ENCODE measurements at places on chromosomes 6 and 20.

- peak overlapping the region; percentile 7 for H3K27ac ChIP-seq
- no peak overlapping the region for H3K4me3 ChIP-seq
- H3K4me1 ChIP-seq = no peaks in the 10 kb centered on the region
- peaks cover 5% of the 10 kb centered on the region for H3K36me3 ChIP-seq
- no peaks in the 10 kb centered on the region for H3K27me3 ChIP-seq
These were observed 86.8 kb downstream of the CDK19 start for GRCh38 chr6:110728501-110728900.

- no peaks in the 10 kb centered on the region for H3K36me3 ChIP-seq
- H3K4me1 ChIP-seq = no peaks in the 10 kb centered on the region
- no peak overlapping the region for H3K27ac ChIP-seq
- DNase-seq = no peak
- no peaks in the 10 kb centered on the region for H3K27me3 ChIP-seq
- no peak overlapping the region for H3K4me3 ChIP-seq
These were observed 328.8 kb downstream of the PHF3 start for GRCh38 chr6:63964366-63964765.

DNA sequence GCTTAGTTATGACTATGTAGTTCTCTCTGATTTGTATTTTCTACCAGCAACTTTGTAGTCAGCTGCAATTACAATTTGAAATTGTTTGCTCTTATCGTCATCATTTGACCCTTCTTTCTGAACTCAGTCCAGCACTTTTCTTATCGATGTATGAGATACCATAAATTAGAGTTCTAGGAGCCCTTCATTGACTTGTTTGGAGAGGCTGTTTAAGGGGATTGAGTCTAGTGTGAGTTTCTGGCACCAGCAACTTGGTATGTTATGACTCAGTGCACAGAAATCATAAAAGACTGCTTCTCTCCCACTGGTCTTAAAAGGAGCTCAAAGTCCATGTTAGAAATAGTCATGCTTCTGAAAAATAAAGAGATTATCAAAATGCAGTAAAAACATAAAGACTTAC is 190.3 kb downstream of the TENT5A start:
- H3K4me1 ChIP-seq = no peaks in the 10 kb centered on the region
- H3K4me3 ChIP-seq = no peak overlapping the region
- H3K36me3 ChIP-seq = no peaks in the 10 kb centered on the region
- DNase-seq = no peak
- no peaks in the 10 kb centered on the region for H3K27me3 ChIP-seq

DNA sequence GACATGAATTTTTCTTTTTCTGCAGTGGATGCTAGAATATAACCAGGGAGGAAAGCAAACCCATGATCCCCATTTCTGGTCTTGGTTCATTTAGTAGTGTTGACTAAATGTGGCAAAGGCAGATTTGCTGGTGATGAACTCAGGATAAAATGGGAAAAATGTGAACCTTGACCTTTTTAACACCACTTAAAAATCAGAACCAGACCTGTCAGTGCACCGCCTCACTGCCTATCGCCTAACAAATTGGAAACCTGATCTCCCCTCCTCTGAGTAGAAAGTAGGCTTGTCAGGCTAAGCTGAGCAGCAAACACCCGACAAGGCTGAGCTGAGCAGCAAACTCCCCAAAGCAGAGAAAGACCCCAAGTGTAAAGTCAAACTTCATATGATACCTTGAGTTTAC is 254.8 kb downstream of the FOXC1 start:
- H3K27ac ChIP-seq = no peak overlapping the region
- H3K4me1 ChIP-seq = no peaks in the 10 kb centered on the region
- no peaks in the 10 kb centered on the region for H3K36me3 ChIP-seq

DNA sequence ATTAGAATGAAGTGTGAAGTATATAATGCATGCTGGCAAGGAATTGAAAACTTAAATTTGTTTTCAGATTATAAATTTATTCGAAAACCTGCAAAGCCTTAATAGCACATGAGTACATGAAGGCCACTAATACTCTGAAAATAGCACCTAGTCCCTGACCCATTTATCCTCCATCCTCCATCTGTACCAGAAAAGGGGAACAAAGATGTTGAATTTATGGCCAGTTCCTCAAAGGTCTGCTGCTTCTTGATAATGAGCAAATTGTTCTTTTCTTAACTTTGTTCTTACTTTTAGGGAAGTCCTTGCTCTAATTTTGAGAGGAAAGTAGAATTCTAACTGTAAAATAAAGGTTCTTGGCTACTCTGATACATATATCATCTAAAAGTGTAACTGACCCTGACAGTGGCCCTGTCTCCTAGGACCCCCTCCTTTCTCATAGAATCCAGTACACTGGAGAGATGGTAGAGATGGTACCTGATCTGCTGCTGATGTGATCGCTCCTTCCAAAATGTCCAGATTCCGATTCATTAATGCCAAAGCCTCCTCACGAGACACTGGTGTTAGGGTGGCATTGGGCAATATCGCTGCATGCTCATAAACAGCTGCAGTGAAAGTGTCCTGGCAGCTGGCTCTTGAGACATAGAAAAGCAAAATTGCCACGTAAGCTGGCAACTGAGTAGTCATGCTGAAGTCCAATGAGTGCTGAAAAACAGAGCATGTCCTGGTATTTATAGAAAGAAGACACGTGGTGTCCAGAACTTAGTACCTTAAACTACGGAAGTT is at the start of gene VNN1:
VNN1 (minus strand) TSS at position 704 of the 783 bp plus-strand sequence; CDS start at position 684, 20 bp downstream.
- no peak within 1 kb of the TSS for H3K4me3 ChIP-seq
- H3K27me3 ChIP-seq = peaks cover 33% of the 10 kb centered on the region
- H3K4me1 ChIP-seq = no peaks in the 10 kb centered on the region

DNA sequence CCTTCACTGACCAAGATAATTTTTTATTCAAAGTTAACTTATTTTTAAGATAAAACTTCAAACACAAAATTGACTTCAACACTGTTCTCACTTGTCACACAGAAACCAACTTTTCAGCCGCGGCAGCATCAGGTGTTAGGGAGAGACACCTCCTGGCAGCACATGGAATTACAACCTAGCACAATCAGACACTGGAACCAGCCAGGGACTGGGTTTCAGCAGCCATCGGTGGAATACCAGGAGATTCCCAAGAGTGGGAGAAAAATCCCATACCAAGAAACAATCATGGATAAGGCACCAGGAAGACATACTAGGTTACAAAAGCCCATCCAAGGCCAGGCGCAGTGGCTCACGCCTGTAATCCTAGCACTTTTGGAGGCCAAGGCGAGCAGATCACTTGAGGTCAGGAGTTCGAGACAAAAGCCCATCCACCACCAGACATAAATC is 70.0 kb downstream of the SNX5 start:
- H3K36me3 ChIP-seq = no peaks in the 10 kb centered on the region
- peaks cover 28% of the 10 kb centered on the region for H3K27me3 ChIP-seq
- peak; percentile 59 for DNase-seq
- peaks cover 11% of the 10 kb centered on the region for H3K4me1 ChIP-seq
- no peak overlapping the region for H3K4me3 ChIP-seq
- no peak overlapping the region for H3K27ac ChIP-seq

- no peak within 1 kb of the TSS for H3K27ac ChIP-seq
- H3K4me3 ChIP-seq = no peak within 1 kb of the TSS
- no peaks in the 10 kb centered on the region for H3K4me1 ChIP-seq
These were observed at the start of gene BTBD3 for GRCh38 chr20:11917663-11918062. Gene BTBD3, plus strand, starts transcription at chr20:11917893. Its CDS starts 383 bp downstream, at chr20:11918276.

DNA sequence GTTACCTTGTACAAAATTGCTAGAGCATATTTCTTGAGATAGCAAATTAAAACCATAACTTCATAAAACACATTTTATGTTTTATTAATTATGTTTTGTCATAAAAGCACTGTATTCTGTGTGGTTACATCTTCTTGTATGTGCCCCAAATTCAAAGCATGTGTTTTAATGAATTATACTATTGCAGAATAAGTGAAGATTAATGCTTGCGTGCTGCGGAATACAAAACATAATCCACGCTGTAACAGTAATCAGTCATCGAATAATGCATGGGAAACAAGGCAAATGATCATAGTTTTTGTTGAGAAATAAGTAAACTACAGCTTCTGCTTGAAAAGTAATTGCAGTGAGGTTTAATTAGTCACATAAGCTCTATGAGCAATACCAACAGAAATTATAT is 459.2 kb upstream of the SOX4 start:
- no peaks in the 10 kb centered on the region for H3K27me3 ChIP-seq
- no peak overlapping the region for H3K27ac ChIP-seq

DNA sequence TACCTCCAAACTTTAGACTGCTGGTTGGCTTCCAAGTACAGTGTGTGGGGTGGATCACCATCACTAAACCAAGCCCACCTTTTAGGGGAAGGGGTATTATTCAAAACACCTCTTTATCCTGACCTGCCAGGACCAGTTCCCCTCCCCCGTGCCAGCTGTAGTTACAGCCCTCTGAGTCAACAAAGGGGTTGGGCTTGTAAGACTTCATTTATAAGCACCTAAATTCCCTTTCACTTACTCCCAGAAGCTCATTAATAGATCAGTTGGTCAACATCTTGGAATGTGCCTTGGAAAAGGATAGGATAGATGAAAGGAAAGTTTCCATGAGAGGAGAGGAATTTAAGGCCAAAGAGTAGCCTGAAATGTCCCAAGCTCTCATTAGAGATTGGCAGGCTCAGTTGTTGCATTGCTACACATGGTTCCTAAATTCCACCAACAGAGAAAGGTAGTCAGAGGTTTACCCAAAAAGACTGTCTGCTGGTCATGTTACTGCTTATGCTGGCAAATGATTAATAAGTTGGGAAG is 59.2 kb downstream of the TNFAIP3 start:
- no peak overlapping the region for H3K27ac ChIP-seq
- H3K36me3 ChIP-seq = no peaks in the 10 kb centered on the region
- H3K4me3 ChIP-seq = no peak overlapping the region
- no peaks in the 10 kb centered on the region for H3K27me3 ChIP-seq

- no peak overlapping the region for H3K27ac ChIP-seq
- H3K4me1 ChIP-seq = peaks cover 24% of the 10 kb centered on the region
These were observed 25.3 kb downstream of the ANKS1A start for GRCh38 chr6:34914358-34914757.
